ENCODE measurements at places on chromosomes 6 and 20.

- DNase-seq = no peak
These were observed 17.1 kb upstream of the FAM135A start for GRCh38 chr6:70396163-70396562.

GRCh38 chr6:53543359-53544216 is 1.3 kb downstream of the GCLC start:
- DNase-seq = no peak

DNA sequence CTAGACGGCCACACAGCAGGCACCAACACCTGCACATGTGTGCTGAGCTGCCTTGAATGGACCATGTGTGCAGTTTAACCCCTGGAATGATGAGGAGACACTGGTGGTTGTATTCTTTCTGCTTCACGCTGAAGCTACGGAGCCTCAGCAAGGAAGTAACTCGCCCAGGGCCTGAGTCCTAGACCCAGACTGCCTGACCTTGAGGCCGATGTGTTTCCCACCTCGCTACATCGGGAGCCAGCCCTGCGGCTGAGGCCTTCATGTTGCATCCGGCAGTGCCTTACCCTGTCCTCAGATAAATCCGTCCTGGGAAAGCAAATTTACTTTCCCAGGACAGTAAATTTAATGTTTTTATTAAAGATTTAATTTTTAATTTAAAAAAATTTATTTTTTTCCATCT is 110.0 kb upstream of the MTHFD1L start:
- no peak for DNase-seq

DNA sequence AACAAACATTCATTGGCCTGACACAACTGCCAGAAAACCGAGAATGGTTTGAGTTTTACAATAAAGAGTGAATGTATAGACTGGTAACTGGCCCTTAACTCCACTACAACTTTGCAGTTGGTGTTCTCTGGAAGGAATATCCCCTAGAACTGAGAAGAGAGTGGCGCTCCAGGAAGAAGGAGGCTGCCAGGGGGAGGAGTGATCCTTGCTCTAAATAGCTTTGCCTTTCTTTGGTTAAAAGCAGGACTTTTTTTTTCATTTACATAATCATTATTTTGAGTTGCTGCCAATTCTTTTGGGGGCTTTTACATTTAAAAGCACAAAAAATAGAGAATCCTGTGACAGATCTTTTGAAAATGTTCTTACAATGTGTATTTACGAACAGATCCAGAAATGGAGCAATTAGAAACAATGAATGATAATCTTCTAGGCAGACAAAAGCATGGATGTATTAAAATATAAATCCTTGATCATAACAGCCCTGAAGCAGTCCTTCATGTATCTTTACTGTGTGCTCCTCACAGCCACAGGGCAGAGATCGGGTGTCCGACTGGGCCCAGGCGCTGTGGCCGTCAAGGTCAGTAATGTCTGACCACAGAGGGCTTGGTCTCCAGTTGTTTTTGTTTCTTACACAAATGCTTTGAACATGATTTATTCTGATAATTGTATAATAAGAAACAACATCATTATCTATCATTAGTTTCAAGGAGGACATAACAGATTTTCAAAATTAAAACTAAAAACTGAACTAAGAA is 612.2 kb downstream of the HDGFL1 start:
- DNase-seq = no peak

GRCh38 chr6:5151955-5152401 is 66.8 kb downstream of the PPP1R3G start:
- no peak for DNase-seq
